Stimulated activated CD8-positive, alpha-beta memory T cell treated with anti-CD3 and anti-CD28 coated beads, Interleukin-15, amount 100 ng/mL, for 4 hours (primary cell): ENCODE measurements at places on chromosomes 6 and 20.

DNA sequence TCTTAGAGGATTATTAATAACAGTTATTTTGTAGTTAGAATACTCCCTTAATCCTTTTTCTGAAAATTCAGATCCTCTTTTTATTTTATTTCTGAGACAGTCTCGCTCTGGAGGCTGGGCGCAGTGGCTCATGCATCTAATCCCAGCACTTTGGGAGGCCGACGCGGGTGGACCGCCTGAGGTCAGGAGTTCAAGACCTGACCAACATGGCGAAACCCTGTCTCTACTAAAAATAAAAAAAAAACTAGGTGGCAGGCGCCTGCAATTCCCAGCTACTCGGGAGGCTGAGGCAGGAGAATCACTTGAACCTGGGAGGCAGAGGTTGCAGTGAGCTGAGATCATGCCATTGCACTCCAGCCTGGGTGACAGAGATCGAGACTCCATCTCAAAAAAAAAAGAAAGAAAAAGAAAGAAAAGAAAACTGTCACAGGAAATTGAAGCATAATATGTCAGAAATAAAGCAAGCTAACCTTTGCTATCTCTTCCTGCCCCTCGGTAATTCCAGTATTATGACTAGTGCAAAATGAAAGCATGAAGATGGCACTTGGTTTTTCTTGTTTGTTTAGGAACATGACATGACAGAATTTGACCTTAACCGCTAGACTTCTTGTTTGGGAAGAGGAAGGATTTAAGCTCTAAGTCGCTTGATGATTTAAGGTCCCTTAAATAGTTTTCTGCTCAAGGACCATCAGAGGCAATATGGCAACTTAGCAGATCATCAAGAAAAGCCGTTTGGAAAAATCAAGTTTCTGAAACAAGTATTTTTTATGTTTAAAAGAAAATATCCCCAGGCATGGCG, 1.8 kb upstream of the RBM39 start:
- no peak for DNase-seq

DNA sequence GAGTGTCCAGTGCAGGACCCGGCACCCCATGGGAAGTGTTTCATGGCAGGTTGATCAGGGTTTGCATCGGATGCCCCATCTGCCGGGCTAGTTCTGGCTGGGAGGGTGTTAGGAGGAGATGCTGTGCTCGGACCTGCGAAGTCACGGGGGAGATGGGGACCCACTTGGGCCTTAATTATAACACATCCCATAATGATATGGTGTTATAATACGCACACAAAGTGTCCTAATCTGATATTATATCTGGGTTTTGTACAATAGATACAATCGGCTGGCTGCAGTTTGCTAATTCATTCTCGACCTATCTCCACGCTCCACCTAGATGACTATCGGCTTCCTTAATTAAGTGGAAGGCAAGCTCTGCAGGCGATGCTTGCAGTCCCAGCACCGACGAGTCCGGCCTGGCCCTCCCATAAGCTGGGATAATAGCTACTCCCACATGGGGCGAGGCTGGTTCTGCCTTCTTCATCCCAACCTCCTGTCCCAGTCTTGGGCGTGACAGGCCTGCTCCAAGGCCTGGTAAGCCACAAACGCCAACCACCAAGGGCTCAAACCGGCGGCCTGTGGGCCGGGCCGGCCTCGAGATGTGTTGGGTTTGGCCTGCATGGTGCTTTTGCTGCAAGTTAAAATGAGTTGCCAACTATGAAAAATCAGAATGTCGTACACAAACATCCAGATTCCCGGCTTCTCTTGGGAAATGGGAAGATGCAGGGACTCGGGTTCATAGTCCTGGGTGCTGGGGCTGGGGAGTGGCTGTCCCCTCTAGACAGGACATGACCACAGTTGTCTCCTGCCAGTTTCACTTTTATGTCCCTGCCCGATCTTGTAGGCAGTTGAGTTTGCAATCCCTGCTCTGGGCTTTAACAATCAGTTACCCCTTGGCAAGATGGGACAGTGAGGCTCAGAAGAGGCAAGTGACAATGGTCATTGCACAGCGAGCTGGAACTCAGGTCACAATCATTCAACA, 32.7 kb downstream of the CEBPB start:
- DNase-seq = no peak

DNA sequence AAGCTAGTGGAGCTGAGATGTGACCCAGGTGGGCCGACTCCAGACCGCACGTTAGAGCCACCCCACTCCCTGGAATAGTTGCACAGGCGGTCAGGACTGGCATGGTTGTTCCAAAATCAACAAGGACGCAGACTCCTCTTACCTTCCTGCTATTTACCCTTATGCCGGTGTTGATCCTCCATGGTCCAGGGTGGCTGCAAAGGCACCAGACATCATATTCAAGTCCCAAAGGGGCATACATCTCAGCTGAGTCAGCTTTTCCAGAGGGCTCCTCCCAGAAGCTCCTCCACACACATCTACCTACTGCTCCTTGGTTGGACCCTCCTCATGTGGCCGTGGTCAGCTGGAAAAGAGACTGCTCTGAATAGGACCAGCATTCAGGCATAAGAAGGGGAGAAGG, 112.2 kb downstream of the SYCP2 start:
- DNase-seq = no peak

GRCh38 chr6:139249395-139249794, 42.4 kb downstream of the TXLNB start:
- DNase-seq = no peak

- DNase-seq = no peak
Observed at GRCh38 chr6:40955178-40955545, 83.9 kb downstream of the UNC5CL start.
